ENCODE measurements at places on chromosomes 6 and 20. TPM values are rescaled to one million over a fixed set of nuclear protein-coding genes. Genes with fewer than 3 reads are reported as not detected.

The HFE gene
- 7.5 TPM for total RNA-seq

The SNRNP48 gene
- total RNA-seq = 29.9 TPM

The PDYN gene
- total RNA-seq = not detected

The E2F1 gene
- total RNA-seq = 2.3 TPM

The C20orf204 gene
- total RNA-seq = not detected

The FLRT3 gene
- total RNA-seq = 2.3 TPM

The CALHM6 gene
- not detected for total RNA-seq

The SESN1 gene
- 25.9 TPM for total RNA-seq

The C20orf96 gene
- total RNA-seq = 3.6 TPM

The CRISP2 gene
- total RNA-seq = not detected

The CLDN20 gene
- not detected for total RNA-seq

The LGSN gene
- not detected for total RNA-seq

The KCNK16 gene
- not detected for total RNA-seq

The RSPO4 gene
- not detected for total RNA-seq

The ANKRD6 gene
- total RNA-seq = 15.8 TPM

The VSX1 gene
- total RNA-seq = not detected

The BPIFB2 gene
- total RNA-seq = not detected

The CCDC167 gene
- total RNA-seq = not detected

The SLC17A9 gene
- total RNA-seq = 18.7 TPM

The SFT2D1 gene
- 8.5 TPM for total RNA-seq

The ADGRF1 gene
- total RNA-seq = 1.3 TPM

The TINAG gene
- total RNA-seq = 2.2 TPM

The MAS1 gene
- total RNA-seq = not detected

The SYNDIG1 gene
- total RNA-seq = not detected

The SOBP gene
- 16.9 TPM for total RNA-seq

The PLAGL2 gene
- 5.8 TPM for total RNA-seq

The CCDC170 gene
- total RNA-seq = not detected

The TOP1 gene
- total RNA-seq = 19.6 TPM

The GATA5 gene
- not detected for total RNA-seq

The HTR1B gene
- 3.5 TPM for total RNA-seq

The BPI gene
- 1.3 TPM for total RNA-seq

The RNF182 gene
- total RNA-seq = not detected

The CDSN gene
- not detected for total RNA-seq

The ASIP gene
- not detected for total RNA-seq

The LTB gene
- not detected for total RNA-seq

The CLPSL1 gene
- not detected for total RNA-seq

The TAGAP gene
- 4.1 TPM for total RNA-seq

The NUP153 gene
- 26.8 TPM for total RNA-seq

The PACSIN1 gene
- 2.2 TPM for total RNA-seq

The PSMF1 gene
- total RNA-seq = 34.3 TPM

The LY6G6D gene
- not detected for total RNA-seq

The CRISP3 gene
- 0.55 TPM for total RNA-seq

The CSNK2A1 gene
- 24.9 TPM for total RNA-seq

The RIPOR2 gene
- total RNA-seq = 12.3 TPM

The STMN3 gene
- 5.5 TPM for total RNA-seq

The RCAN2 gene
- 69.2 TPM for total RNA-seq

The CCN5 gene
- 193 TPM for total RNA-seq

The TP53TG5 gene
- not detected for total RNA-seq

The PRPH2 gene
- not detected for total RNA-seq

The MOXD1 gene
- 16.2 TPM for total RNA-seq

The NMBR gene
- not detected for total RNA-seq

The C4A gene
- total RNA-seq = 10.8 TPM

The MYL9 gene
- total RNA-seq = 532 TPM

The OR12D3 gene
- total RNA-seq = not detected
